ENCODE measurements at places on chromosomes 1 and 21. TPM values are rescaled to one million over a fixed set of nuclear protein-coding genes. Genes with fewer than 3 reads are reported as not detected.
A peak's percentile ranks its signal among the peaks of the same experiment; 100 is the strongest.

- DNase-seq, result no peak
These were observed 27.7 kb downstream of the RPL5 start for GRCh38 chr1:92859400-92860039.

DNA sequence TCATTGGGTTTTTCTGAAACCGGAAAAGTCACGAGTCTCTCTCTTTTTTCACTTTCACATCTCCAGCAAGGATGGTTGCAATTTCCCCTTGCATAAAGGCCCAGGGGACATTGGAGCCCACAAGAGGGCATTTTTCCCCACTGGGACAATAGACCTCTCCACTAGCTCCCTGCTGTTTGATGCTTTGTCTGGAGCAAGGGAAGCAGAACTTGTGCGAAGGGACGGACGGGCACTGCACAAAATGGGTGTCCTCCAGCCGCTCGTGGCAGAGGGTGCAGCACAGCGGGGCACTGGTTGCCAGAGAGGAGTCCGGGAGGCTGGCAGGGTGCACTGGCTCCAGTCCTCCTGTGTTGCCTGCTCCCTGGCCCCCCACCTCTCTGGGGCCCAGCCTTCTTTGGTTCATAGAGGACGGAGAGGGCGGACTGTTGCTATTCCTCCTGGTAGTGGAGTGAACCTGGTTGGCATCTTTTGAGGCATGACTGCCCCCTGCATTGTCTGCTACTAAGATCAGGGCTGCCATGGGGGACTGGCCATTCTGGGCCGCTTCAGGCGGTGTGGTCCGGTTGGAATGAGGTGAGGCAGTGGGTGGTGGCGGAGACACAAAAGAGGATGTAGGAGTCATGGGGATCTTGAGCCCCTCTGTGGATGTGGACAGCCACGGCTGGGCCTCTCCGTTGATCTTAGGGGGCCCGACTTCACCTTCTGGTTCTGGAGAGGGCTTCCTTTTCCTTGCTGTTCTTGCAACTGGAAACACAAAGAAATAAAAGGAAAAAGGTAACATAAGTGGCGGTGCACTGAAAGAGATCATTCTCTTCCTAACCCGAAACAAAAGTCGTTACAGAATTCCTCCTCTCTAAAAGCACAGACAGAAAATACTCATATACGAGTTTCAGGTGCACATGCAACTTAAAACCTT, 2.6 kb downstream of the IRF2BP2 start:
- DNase-seq, result peak; percentile 74

DNA sequence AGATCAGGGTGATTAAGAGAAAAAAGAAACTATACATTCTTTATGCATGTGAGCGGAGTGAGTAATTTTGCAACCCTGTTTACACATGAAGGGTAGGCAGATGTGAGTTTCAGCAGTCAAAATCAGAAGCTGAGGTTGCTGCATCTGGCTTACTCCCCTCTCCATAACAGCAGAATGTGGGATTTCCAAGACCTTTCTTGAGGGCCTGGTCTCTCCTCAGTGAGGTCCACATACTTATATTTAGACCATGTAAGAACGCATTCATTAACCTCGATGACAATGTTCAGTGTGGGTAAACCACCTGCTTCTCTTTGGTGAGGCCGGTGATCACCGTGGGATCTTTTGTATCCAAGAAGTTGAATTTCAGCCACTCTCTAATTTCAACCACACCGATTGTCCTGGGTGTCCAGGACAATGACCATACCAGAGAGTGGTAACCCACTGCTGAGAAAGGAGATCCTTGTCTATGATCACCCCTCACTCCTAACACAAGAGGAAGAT, 18.7 kb upstream of the RAP1A start:
- no peak for DNase-seq

SIPA1L2 gene
- total RNA-seq, result 9.9 TPM

MYBPH gene
- total RNA-seq, result not detected

STIL gene
- total RNA-seq, result 22.6 TPM

TRAF5 gene
- 11.8 TPM for total RNA-seq

GRCh38 chr1:76336931-76337371, 262.4 kb downstream of the ST6GALNAC3 start:
- no peak for DNase-seq

DNA sequence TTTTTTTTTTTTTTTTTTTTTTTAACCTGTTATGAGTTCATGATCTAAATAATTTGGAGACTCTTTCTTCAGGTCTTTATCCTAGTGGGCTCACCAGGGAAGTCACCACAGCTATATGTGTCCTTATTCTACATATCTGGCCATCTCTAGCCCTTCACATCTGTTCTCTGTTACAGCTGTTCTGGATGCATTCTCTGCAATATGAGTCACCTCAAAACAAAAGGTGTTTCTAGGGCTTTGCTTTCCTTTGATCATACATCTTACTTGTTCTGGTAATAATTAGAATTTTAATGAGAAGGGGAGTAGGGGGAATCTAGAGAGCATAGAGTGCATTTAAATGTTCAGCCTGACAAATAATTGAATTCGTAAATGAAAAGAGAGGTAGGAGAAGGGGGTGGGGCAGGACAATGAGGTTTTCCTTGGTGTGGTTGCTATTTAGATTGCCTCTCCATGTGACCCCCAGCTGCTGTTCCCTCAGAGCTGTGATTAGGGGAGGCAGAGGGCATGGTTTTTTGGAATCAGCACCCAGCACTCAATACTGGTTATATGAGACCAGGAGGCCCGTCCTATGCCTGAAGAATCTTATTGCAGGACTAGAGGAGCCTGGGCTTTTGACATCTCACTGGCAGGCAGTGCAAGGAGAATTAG, 8.0 kb downstream of the SYT6 start:
- DNase-seq, result no peak

- no peak for DNase-seq
These were observed 283.1 kb downstream of the LMX1A start for GRCh38 chr1:165073185-165074007.

NR0B2 gene
- not detected for total RNA-seq

DNA sequence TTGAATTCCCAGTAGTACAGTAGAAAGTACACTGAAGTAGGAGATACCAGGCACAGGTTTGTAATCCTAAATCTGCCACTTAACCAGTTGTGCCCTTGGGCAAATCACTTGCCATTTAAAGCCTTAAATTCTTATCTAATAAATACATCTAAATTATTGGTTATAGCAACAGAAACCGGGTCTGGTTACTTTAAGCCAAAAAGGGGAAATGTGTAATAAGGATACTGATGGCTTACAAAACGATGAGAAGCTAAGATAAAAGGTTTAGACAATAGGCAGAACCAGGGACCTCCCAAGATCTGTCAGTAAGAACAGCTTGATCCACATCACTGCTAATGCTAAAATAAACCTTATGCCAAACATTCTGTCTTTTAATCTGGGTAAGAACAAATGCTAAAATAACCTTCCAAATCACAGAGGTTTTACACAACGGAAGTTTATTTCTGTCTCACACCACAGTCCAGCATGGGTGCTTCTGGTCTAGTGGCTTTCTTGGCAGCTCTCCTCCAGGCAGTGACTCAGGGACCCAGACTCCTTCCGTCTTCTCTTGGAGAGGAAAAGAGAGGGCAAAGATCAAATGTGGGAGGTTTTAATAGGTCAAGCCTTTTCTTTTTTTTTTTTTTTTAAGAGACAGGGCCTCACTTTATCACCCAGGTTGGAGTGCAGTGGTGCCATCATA, 16.5 kb upstream of the ZMYM1 start:
- no peak for DNase-seq

GRCh38 chr1:97053268-97053667, 331.7 kb downstream of the PTBP2 start:
- no peak for DNase-seq

GRCh38 chr1:245310571-245311531, 156.1 kb downstream of the KIF26B start:
- no peak for DNase-seq

- no peak for DNase-seq
These were observed 10.9 kb upstream of the VAV3 start for GRCh38 chr1:107975851-107976250.

CYYR1 gene
- total RNA-seq, result 22.3 TPM

DNA sequence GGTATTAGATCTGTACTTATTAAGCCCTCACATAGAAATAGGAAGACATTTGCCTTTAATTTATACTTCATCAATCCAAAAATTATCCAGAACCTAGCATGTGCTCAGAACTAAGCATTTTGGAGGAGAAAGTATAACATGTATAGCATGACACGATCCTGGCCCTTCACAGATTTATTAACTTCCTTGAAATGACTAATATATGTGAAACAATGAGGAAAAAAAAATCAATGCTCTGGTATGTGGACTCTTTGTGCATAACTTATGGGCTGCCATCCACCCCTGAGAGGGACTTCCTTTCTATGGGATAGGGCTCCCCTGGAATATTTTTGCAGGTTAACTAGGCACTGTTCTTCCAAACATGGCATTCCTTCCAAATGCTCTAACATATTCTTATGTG, 36.6 kb downstream of the CCDC185 start:
- no peak for DNase-seq

GRCh38 chr1:25011943-25012638, 82.0 kb upstream of the RUNX3 start:
- no peak for DNase-seq

DNA sequence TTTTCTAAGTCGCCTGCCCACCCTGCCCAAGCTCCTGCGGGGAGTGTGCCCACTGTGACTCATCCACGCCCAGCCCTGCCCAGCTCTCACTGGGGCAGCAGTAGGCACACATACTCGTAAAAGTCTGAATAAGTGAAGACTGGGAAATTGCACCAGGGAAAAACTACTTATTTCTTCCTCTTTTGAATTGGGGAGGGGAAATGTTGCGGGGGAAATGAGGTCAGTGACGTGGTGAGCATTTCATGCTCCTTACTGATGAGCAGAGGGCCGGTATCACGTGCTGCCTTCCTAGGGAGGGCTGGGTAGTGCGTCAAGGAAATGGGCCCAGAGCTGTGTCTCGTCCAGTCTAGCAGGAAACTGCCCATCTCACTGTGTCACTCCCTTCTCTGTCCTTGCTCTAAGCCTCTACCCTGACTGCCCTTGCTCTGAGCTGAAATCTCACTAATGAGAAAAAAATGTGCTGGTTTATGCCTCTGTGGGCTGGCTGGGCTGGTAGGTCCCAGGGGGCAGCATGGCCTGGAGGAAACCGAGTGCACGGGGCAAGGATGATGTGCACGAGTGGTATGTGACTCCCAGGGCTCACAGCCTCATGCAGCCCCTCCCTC, 13.5 kb upstream of the TNFRSF1B start:
- peak; percentile 80 for DNase-seq
